Dermis microvascular lymphatic vessel endothelial cell (primary cell): ENCODE measurements at places on chromosomes 6 and 20.
A peak's percentile ranks its signal among the peaks of the same experiment; 100 is the strongest.

DNA sequence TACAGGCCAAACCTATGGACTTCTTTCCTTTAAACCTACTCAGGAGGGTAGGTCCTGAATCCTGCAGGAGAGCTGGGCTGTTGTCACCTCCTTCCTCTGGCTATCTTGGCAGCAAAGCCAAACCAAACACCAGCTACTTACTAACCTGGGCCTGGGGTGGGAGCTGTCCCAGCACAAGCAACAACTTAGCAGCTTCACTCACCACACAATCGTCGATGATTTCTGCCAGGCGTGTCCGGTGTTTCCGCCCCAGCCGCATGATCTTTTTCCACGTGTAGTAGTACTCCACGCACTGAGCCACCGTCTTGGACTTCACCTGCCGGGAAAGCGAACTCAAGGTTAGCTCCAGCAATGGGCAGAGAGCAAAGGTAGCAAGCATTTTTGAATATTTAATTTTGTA is 25.4 kb upstream of the MRPS10 start:
- DNase-seq = peak; percentile 77

- no peak for DNase-seq
These were observed 16.3 kb upstream of the RPP40 start for GRCh38 chr6:5020142-5020541.

DNA sequence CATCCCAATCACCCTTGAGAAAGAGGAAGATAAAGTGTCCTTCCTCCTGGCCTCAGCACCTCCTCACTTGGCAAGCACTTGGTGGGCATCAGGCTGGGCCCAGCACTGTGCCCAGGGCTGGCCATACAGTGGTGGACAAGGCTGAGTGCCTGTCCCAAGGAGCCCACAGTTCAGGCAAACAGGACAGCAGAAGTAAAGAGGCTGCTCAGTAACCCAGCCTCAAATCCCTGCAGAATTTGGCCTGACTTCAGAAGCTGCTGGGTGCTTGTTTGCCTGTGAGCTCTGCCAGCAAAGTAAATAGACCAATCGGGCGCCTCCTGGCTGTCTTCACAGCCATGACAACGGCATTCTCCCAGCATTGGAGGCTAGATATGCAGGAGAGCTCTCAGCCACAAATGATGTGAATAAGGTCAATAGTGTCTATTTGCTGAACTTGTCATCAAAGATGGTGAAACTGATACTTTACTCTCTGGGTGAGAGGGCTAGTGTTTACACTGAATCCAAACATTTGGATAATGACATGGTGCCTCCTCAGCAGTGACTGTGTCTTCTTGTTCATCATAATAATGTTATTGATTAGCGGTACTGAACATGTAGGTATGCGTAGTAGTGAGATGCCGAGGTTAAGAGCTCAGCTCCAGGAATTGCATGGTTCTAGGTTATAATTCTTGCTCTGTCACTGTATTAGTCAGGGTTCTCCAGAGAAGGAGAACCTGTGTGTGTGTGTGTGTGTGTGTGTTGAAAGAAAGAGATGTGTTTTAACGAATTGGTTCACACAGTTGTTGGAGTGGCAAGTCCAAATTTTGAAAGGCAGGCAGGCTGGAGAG is 36.9 kb upstream of the FANCE start:
- peak; percentile 60 for DNase-seq

DNA sequence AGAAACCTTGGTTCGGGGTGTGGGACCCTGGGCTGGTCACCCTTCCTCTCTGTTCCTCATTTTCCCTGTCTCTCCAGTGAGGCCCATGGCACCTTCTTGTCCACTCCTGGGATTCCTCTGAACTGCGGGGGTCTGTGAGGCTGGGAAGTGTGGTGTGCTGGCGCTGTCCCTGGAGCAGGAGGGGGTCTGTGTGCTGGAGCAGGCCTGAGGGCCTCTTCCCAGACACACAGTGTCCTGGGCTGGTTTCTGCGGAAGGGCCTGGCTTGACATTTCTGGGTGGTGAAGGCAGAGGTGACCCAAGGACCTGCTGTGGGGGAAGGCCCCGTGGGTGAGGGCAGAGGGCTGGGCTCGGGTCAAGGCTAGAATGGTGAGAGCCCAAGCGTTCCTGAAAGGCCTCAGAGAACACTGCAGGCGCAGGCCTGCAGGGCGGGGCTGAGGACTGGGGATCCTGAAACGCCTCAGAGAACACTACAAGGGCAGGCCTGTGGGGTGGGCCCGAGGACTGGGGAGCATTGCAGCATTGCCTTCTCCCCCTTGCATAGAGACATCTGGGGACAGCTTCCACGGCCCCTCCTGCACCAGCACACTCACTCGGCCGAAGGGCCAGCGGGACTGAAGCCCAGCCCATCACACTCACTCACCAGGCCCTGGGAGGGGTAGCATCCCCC is 10.6 kb upstream of the BAK1 start:
- DNase-seq = no peak

DNA sequence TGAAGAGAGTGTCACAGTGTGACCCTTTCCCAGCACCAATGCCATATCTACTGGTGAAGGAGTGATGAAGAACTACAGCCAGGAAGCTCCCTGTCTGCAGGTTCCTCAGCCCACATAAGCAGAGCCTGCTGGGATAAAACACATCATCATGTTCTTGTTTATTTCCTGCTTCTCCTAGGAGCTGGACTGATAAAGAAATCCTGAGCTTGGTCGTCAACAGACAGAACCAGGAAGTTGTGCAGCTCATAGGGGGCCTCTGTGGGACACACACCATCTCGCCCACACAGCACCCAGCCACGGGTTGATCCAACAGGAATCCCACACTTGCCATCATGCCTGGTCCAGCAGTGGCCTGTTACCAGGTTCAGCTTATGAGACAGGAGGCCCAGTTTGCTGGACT is 2.8 kb upstream of the CSTL1 start:
- DNase-seq = no peak

- DNase-seq = no peak
These were observed 32.3 kb downstream of the YTHDF1 start for GRCh38 chr20:63183422-63184146.

DNA sequence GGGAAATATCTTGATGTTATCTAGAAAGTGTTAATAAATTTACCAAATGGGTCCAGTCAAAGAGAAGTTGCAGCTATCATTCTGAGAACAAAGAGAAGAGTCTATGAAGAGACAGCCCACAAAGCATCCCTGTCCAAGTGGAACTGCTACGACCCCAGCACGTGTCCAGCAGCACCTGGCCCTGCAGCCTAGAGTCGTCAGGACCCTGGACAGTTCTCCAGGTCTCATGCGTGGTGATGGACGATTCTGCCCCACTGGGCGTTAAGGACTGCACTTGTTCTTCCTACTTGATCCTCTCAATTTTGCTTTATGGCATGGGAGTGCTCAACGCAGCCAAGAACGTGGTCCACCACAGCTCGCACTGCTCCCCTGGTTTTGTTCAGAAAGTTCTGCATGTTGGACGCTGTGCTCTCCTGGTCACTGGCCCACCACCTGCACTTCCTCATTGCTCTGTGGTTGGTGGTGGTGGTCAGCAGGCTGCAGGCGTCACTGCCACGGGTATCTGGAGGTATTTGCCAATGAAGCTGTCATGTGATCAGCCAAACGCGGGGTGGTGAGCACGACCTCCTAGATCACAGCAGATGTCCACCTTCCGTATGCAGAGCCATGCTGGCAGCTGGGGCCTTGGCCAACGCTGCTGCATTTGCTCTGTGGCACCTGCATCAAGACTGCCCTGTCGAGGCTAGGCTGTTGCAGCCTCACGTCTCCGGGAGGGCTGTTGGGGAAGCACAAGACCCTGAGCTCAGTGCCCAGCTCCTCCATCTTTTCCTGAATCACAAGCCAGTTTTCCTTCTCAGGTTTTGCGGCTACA is 356.4 kb downstream of the CDH4 start:
- no peak for DNase-seq

- no peak for DNase-seq
These were observed 100.7 kb upstream of the PTPN1 start for GRCh38 chr20:50409495-50409894.

- DNase-seq = peak; percentile 84
These were observed 117.6 kb downstream of the EPB41L2 start for GRCh38 chr6:130945401-130945919.

DNA sequence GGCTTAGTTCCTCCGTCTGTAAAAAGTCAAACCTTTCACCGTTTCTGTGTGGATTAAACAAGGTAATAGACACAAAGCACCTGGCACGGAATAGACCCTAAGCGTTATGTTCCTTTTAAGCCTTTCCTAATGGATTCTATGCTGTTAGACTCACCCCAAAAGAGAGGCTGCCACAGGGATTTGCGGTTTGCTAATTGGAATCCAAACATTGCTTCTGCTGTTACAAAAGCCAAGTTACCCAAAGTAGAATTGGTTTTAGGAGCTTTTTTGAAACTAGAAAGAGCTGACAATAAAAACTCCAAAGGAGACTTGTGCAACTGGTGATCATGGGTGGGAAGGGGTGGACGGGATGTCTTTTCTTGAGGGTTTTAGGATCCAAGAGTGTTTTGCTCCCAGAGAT is 178.0 kb downstream of the BMP7 start:
- no peak for DNase-seq

DNA sequence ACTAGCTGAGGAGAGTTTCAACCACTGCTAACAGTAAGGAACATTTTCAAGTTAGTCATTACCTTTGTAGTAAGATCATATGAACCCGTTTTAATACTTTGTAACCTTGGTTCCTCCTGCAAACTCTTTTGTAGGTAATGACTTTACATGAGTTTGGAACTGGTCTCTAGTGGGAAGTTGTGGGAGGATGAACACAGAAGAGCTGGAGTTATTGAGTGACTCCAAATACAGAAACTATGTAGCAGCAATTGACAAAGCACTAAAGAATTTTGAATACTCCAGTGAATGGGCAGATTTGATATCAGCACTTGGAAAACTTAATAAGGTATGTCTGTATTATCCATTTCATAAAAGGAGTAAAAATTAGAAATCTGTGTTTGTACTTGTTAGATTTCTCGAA is 29.3 kb downstream of the DOP1A start:
- DNase-seq = no peak

DNA sequence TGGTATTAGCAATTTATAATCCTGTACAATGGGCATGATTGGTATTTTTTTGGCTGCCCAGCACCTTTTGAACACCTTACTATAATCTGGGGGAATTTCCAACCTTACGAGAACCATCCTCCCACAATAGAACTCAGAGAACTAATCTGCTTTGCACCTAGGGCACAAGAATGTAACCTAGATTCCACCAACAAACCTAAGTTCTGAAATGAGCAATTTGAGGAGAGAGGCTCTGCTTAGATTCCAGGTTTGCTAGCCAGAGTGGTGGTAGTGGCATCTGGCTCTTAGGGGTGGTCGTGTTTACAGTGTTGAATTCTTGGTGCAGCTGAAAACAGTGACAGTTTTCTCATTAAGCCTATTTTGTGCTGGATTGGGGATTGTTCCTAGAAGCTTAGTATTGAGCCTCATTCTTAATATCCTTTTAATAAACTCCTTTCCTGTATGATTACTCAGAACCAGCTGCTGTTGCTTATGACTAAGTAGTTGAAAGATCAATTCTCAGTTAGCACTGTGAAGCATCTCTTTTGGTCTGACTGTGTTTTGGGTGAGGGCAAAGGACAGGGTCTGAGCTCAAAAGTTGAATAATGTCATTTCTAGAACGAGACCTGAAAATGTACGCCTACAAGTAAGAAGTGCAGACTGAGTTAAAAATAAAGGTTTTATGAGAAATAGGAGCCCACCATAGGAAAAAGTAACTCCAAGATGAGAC is 385.6 kb downstream of the CDKAL1 start:
- DNase-seq = no peak

DNA sequence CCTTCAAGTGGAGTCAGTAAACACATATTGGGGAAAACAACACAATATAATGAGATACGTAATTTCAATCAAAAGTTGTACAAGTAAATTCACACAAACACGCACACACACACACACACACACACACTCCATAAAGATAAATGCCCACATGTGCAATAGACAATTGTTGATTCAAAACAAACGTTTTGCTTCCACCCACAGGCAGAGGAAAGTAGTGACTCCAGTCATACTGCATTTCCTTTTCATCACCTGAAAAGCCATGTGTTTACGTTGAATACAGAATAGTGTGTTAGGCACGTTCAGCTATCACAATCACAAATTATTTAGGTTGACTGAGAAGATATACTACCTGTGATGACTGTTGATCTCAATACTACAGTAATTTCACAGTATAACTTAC is 443.8 kb upstream of the MANEA start:
- DNase-seq = no peak

DNA sequence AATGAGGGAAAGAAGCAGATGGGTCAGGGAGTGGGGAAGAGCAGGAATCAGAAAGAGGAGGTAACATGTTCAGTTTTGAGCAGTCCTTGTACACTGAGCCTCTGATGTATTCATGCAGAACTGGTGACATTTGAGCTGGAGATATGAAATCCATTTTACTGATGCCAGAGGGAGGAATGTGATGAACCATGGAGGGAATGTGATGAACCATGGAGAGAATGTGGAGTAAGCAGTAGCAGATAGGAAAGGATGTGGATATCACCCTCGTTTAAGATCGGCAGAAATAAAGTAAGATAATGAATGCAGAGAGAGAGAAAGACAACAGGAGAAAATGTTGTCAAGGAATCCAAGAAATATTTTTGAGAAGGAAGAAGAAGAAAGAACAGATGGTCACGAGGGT is 231.6 kb downstream of the TBXT start:
- DNase-seq = no peak

DNA sequence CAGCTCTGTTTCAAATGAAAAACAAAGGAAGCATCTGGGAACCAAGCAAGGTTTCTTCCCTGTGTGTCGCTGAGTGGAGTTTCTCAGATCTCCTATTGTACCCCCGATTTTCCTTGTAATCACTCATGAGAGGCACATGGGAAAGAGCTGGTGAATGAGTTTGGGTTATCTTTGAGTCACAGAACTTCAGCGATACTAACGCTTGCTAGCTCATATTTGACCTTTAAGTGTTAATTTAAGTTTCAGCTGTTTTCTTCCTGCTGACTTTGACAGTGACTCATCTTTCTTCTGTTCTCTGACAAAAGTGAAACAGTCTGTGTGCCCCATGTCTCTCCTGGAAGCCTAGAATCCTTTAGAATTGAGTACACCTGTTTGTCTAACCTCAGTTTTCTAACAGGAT is 261.1 kb upstream of the RGS17 start:
- peak; percentile 24 for DNase-seq
